CD4-positive, alpha-beta memory T cell (primary cell): ENCODE measurements at places on chromosomes 2 and 18.

DNA sequence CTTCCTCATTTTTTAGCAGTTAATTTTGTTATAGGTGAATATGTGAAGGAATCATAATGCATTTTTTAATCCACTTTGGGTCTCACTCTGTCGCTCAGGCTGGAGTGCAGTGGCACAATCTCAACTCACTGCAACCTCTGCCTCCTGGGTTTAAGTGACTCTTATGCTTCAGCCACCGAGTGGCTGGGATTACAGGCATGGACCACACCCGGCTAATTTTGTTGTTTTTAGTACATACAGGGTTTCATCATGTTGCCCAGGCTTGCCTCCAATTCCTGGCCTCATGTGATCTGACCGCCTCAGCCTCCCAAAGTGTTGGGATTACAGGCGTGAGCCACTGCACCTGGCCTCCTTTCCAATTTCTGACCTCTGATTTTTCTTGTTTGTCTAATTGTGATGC is 17.7 kb downstream of the SCYGR5 start:
- H3K27ac ChIP-seq: no peak overlapping the region
- H3K36me3 ChIP-seq: no peaks in the 10 kb centered on the region
- H3K4me1 ChIP-seq: no peaks in the 10 kb centered on the region
- H3K4me3 ChIP-seq: no peak overlapping the region
- no peaks in the 10 kb centered on the region for H3K27me3 ChIP-seq

- no peaks in the 10 kb centered on the region for H3K27me3 ChIP-seq
- no peak overlapping the region for H3K4me3 ChIP-seq
- H3K27ac ChIP-seq: no peak overlapping the region
- H3K36me3 ChIP-seq: no peaks in the 10 kb centered on the region
Observed at GRCh38 chr2:29105375-29105774, 9.8 kb upstream of the CLIP4 start.

GRCh38 chr2:584863-585823 is 92.1 kb downstream of the TMEM18 start:
- H3K27ac ChIP-seq: no peak overlapping the region
- no peaks in the 10 kb centered on the region for H3K36me3 ChIP-seq
- H3K4me1 ChIP-seq: peaks cover 17% of the 10 kb centered on the region
- H3K27me3 ChIP-seq: peaks cover 7% of the 10 kb centered on the region
- peak overlapping the region; percentile 21 for H3K4me3 ChIP-seq

DNA sequence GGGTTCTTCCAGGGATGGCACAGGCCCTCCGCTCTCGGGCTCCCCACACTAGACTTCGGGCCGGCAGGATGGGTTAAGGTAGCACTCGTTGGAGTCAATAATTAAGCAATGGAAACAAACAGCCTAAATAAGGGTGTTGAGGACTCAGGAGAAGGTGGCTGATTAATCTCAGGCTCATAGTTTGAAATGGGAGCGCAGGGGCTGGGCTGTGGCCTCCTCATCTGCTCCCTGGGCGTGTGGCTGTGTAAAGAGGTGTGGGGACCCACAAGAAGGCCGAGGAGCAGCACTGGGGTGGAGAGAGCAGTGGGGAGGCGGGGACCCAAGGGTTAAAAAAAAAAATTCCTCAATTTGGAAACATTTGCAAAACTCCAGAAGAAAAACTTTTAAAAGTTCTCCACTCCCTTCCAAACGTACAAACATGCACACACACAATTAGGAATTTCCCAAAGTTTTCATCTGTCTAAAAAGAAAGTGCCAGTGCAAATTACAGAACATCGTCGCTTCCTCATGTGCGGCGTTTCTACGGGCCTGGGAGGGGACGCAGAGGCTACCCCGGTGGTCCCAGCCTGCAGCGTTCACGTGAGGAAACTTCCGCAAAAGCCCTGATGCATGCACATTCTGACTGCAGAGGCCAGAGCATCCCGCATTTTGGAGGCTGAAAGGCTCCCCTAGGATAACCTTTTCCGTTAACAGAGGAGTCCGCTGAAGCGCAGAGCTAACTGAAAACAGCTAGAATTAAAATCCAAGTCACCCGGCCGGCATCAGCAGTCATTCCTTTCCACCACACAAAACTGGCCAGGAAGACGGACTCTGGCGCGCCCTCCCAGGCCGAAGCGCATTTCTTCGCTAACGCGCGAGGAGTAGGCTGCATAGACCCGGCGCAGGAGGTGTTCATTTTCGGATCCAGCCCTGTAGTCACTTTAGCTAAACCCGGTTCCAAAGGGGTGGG is 1.0 kb upstream of the TUBB6 start:
- peaks cover 9% of the 10 kb centered on the region for H3K4me1 ChIP-seq
- no peak for DNase-seq
- peaks cover 9% of the 10 kb centered on the region for H3K27me3 ChIP-seq
- H3K27ac ChIP-seq: no peak overlapping the region

- no peak for DNase-seq
- H3K36me3 ChIP-seq: peaks cover 89% of the 10 kb centered on the region
- H3K27ac ChIP-seq: no peak overlapping the region
Observed at GRCh38 chr2:117941693-117942092, 72.2 kb downstream of the CCDC93 start.

DNA sequence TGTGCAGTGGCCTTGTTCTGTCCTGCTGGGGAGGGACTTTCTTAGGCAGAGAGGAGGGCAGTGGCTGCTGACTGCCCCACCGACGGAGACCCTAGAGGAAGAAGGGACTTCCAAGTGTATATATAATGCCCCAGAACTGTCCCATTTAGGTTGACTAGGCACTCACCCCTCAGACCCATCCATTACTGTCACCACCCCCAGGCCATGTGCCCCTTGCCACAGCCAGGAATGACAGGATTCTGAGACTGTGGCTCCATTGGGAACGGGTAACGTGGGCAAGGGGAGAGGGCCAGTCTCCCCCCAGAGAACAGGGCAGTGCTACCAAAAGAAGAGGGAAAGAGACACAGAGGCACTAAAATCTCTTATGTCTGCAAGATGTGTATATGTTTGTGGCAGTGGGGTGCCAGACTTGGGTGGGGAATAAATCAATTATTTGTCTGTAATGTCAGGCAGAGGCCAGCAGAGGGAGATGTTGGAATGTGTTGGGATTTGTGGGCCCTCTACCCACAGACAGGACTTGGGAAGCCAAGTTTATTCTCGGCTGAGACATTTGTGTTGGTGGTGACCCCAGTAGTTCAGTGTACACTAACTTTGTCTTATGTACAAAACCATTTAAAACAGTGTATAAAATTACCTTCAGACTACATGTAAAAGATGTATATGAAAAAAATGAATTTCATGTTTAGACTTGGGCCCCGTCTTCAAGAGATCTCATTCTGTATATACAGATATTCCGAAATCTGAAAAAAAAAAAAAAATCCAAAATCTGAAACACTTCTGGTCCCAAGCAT is 24.0 kb upstream of the TMEM37 start:
- DNase-seq: peak; percentile 11
- no peak overlapping the region for H3K27ac ChIP-seq
- H3K4me3 ChIP-seq: no peak overlapping the region
- H3K27me3 ChIP-seq: no peaks in the 10 kb centered on the region

GRCh38 chr18:63003899-63004298 is 288.6 kb downstream of the PHLPP1 start:
- no peak for DNase-seq
- no peaks in the 10 kb centered on the region for H3K27me3 ChIP-seq
- no peak overlapping the region for H3K4me3 ChIP-seq
- H3K4me1 ChIP-seq: no peaks in the 10 kb centered on the region

GRCh38 chr2:673615-674320 is 3.4 kb downstream of the TMEM18 start:
- H3K27me3 ChIP-seq: no peaks in the 10 kb centered on the region
- no peak overlapping the region for H3K27ac ChIP-seq
- H3K36me3 ChIP-seq: peaks cover 27% of the 10 kb centered on the region
- H3K4me1 ChIP-seq: peaks cover 25% of the 10 kb centered on the region
- DNase-seq: no peak
- H3K4me3 ChIP-seq: no peak overlapping the region

- H3K27ac ChIP-seq: no peak overlapping the region
- H3K27me3 ChIP-seq: no peaks in the 10 kb centered on the region
- no peaks in the 10 kb centered on the region for H3K36me3 ChIP-seq
- H3K4me3 ChIP-seq: no peak overlapping the region
- DNase-seq: no peak
- no peaks in the 10 kb centered on the region for H3K4me1 ChIP-seq
Observed at GRCh38 chr18:6960656-6961055, 156.9 kb downstream of the LAMA1 start.

DNA sequence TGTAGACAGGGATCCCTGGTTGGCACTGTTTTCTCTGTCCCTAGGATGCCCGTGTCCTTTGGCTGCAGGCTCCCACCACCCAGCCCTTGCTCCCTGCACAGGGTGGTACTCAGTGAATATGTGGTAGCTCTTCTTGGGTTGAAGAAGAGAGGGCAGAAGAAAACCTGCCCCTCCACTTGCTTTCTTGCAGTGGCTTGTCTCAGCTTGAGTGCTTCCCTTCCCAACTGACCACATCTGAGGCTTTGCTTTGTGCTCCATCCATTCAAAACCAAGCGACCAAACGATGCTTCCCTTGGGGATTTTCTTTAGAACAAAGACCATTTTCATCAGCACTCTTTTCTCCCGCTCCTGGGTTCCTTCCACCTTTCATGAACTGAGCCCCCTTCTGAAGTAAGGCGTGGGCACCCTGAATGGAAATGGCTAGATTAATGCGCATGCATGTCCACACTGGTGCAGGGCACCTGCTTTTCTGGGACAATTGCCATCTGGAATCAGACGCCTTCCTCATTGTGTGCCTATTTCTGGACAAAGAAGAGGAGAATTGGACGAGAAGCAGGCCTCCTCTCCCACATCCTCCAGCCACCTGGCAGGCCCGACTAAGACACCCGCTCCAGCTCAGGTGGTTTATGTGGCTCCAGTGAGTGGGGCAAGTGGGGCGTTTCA is 59.1 kb downstream of the ARL4C start:
- H3K4me1 ChIP-seq: peaks cover 72% of the 10 kb centered on the region
- no peak overlapping the region for H3K27ac ChIP-seq
- no peaks in the 10 kb centered on the region for H3K36me3 ChIP-seq
- DNase-seq: no peak
- no peaks in the 10 kb centered on the region for H3K27me3 ChIP-seq

- no peak for DNase-seq
- no peaks in the 10 kb centered on the region for H3K36me3 ChIP-seq
- no peaks in the 10 kb centered on the region for H3K27me3 ChIP-seq
- H3K4me1 ChIP-seq: peaks cover 17% of the 10 kb centered on the region
- no peak overlapping the region for H3K27ac ChIP-seq
- H3K4me3 ChIP-seq: no peak overlapping the region
Observed at GRCh38 chr18:54830866-54831265, 2.6 kb downstream of the RAB27B start.

DNA sequence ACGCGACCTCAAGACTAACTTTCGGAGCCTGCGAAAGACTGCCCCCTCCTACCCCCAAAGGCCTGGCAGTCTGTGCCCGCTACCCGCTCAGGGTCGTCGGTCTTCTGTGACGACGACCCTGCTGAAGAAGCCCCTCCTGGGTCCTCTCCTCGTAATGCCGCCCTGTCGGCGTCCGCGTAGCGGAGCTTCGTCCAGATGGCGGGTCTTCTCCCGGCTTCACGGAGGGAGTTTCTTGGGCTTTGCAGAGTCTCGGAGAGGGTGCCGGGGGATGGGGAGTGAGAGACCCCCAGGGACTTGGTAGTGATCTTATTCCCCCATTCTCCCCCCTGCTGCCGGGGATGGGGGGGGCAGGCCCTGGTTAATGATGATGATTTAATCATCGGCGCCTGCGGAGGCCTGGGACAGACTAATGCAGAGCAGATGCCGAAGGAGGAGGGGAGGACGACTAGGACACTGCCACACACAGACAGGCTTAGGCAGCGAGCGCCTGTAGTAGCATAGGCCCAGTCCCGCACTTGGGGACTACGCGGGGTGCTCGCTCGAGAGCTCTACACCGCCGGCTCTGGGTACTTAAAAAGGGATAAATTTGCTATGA is 528 bp upstream of the PCGF1 start:
- no peak for DNase-seq
- peaks cover 33% of the 10 kb centered on the region for H3K4me1 ChIP-seq
- H3K36me3 ChIP-seq: peaks cover 15% of the 10 kb centered on the region
- H3K4me3 ChIP-seq: peak overlapping the region; percentile 83
- H3K27me3 ChIP-seq: peaks cover 13% of the 10 kb centered on the region

GRCh38 chr2:190420801-190421200 is 12.6 kb downstream of the MFSD6 start:
- H3K4me1 ChIP-seq: peaks cover 38% of the 10 kb centered on the region
- DNase-seq: no peak
- H3K36me3 ChIP-seq: no peaks in the 10 kb centered on the region
- no peaks in the 10 kb centered on the region for H3K27me3 ChIP-seq
- no peak overlapping the region for H3K4me3 ChIP-seq

GRCh38 chr18:2982022-2982421 is 30.9 kb downstream of the LPIN2 start:
- no peaks in the 10 kb centered on the region for H3K27me3 ChIP-seq
- DNase-seq: no peak

DNA sequence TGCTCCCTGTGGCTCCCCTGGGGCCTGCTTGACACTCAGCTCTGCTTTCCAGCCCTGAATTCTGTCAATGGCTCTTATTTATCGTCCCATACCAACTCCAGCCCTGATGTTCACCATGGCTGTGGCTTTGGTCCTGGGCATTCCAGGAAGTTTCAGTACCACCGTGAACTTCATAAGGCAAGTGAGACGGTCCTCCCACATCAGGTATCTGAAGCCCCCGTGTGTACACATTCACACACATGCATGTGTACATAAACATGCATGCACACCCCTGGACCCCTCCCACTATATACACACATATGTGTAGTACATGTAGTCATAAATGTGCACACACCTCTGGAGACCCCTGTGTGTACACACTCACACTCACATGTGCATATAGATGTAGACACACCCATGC is 43.3 kb upstream of the PUM2 start:
- H3K4me1 ChIP-seq: no peaks in the 10 kb centered on the region
- no peak overlapping the region for H3K27ac ChIP-seq
- H3K36me3 ChIP-seq: no peaks in the 10 kb centered on the region
- no peak for DNase-seq
- no peaks in the 10 kb centered on the region for H3K27me3 ChIP-seq

DNA sequence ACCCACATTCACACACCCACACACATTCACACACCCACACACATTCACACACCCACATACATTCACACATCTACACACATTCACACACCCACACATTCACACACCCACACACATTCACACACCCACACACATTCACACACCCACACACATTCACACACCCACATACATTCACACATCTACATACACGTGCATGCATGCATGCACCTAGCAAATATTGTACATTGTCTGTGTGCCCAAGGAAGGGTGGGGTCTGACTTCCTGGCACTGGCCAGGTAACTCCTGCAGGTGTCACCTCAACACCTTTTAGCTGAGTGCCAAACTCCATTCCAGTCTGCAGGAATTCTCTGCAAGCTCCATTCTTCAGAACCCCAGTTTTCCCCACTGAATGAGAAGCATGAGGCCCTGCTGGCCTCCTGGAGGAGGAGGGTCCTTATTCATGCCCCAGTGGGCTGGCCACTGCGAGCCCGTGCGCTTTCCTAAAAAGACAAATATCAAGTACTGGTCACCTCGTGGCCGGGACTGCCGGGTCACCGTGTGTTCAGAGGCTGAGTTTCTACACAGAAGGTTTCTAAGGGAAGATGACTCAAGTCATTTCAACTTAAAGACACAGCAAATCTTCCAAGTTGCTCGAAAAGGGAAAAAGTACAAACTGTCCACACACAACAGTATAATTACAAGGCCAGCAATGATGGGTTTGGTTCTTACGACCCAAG is 131.5 kb downstream of the HDAC4 start:
- H3K27ac ChIP-seq: no peak overlapping the region
- no peak for DNase-seq
- peaks cover 77% of the 10 kb centered on the region for H3K4me1 ChIP-seq
- H3K27me3 ChIP-seq: no peaks in the 10 kb centered on the region
- H3K4me3 ChIP-seq: no peak overlapping the region
